K562 (cell line): ENCODE measurements at places on chromosomes 6 and 20.

GRCh38 chr6:14549304-14549770, 431.8 kb downstream of the CD83 start:
- no peak for DNase-seq

DNA sequence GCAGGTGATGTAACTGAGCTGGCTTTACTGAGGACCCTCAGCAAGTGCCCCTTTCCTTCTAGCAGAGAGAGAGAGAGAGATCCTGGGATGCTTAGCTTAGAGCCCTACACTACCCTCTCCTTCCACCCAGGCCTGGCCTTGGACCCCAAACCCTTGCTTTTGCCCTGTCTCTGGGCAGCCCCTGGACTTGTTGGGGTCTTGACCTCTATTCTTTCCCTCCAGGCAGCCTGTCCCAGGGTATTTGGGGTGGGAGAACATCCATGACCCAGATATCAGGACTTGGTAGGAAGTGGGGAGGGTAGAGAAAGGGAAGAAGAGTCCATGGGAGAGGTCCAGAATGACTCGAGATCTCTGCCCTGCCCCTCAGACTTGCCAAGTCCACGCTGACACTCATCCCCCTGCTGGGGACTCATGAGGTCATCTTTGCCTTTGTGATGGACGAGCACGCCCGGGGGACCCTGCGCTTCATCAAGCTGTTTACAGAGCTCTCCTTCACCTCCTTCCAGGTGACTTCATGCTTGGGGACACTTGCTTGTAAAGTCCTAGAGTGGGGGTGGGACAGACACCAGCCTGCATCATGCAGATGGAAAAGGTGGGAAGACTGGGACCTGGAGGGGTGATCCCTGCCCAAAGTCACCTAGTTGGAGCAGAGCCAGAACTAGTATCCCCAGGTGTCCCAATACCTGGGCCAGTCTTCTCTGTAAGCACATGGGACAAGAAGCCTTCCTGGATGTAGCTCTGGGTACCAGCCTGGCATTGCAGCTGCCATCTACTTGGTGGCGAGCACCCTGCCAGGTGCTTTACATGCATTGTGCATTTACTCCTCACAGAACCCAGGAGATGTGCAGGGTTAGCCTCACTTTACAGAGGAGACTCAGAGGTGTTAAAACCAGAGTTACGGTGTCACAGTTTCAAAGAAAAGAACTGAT, 30.9 kb downstream of the GLP1R start:
- no peak for DNase-seq

DNA sequence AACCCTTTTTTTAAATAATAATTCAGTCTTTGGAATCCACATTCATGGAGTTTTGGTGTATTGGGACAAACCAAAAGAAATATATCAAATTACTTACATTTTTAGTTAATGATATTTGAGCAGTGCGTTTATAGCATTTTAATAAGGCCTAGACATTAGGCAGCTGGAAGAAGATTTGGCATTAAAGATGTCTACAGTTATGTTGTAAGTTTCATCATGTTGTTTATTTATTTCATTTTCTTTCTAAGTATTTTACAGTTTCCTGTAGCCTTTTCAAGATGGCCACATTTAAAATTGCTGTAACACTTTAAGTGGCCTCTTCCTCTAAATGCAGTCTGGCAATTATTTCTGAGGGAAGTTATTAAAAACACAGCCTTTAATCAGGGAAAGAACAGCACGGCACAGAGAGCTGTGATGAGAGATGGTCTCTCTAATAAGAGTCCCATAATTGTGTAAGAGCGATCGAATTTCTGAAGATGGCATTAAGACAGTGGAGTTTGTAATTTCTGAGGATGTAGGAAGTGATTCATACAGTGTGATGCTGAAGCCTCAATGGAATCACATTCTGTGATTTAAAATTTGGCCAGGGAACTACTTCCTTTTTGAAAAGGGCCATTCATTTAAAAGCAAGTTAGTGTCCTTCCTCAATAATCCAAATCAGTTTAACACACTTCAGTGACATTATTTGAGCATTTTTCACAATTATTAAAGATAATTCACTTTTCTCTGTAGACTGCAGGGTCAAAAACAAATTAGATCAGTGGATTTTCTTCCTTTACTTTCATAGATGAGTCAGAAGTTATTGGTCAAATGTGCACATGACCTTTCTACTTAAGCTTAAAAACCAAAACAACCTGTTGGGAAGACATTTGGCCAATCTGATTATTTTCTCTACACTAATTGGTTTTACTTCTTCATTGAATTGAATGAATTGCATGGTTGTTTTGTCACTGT, 52.4 kb upstream of the EDN3 start:
- no peak for DNase-seq

DNA sequence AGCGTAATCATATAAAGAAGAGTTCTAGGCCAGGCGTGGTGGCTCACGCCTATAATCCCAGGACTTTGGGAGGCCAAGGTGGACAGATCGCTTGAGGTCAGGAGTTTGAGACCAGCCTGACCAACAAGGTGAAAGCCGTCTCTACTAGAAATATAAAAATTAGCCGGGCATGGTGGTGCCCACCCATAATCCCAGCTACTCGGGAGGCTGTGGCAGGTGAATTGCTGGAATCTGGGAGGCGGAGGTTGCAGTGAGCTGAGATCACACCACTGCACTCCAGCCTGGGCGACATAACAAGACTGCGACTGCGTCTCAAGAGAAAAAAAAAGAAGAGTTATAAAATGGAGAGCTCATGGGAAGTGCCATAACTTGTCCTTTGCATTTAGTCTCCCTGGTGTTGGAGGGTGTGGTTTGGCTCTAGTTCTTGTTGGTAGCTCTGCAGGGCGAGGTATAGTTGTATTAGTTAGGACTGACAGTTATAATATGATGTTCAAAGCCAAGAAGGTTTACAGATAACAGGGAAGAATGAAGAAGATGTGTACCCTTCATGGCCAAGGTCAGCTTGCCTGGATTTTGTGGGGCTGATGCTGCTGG, 54.8 kb downstream of the UTRN start:
- no peak for DNase-seq

GRCh38 chr6:82362878-82363427, 664 bp upstream of the TPBG start:
- no peak for DNase-seq

DNA sequence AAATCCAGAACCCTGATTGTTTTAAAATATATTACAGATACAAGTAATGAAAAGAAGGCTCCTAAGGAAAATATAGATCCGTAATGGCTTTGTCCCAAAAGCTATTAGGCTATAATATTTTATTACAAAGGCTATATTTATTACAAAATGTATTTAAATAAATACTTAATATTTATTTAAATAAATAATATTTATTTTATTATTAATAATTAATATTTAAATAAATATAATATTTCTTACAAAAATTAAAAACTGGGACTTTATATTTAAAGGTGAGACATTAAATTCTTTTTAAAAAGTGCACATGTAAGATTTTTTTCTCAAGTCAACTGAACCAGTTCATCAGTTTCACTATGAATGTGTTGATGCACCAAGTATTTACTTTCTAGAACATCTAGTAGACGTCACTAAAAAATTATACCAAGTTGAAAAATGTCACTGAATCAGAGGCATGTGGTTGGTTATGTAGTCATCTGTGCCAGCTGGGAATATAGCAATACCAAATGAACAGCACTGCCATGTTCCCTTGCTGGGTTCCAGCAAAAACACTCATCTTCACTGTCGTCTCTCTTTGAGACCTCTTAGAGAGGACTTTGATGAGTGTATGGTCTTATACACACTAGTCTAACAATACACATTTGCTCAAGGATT, 278.9 kb downstream of the ESR1 start:
- no peak for DNase-seq

DNA sequence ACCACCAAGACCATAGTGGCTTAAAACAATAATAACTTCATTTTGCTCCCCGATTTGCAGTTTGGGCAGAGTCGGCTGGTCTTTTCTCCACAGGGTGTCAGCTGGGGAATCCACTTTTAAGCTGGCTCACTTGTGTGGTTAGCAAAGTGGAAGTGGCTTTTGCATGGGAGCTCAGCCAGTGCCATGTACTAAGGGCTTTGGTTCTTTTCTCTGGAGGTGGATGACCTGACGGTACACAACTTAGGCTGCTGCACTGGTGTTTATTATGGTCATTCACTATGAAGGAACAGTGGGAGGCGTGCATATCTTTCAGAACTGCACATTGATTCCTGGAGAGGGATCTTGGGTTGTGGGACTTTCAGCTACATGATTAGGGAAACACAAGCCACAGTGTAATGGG, 141.0 kb downstream of the OR2B2 start:
- DNase-seq: no peak

DNA sequence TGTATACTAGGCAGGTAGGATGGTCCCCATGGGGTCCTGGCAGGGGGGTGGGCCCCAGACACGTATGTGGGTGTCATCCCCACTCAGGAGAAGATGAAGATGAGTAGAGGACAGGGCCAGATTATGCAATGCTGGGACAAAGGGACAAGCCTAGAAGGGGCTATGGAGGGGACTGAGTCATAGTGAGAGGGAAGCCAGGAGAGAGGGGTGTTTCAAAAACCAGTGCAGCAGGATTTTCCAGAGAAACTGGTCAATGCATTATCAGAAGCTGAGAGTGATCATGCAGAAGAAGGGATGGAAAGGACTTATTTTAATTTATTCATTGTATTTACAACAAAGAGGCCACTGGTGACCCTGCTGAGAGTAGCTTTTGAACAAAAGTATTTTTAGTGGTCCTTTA, 74.0 kb downstream of the PPP1R3G start:
- no peak for DNase-seq

GRCh38 chr20:18403269-18403668, 63.6 kb downstream of the DZANK1 start:
- no peak for DNase-seq

- DNase-seq: peak; percentile 60
Observed at GRCh38 chr6:40587240-40588069, at the start of gene LRFN2. LRFN2 (minus strand) TSS chr6:40587364.

DNA sequence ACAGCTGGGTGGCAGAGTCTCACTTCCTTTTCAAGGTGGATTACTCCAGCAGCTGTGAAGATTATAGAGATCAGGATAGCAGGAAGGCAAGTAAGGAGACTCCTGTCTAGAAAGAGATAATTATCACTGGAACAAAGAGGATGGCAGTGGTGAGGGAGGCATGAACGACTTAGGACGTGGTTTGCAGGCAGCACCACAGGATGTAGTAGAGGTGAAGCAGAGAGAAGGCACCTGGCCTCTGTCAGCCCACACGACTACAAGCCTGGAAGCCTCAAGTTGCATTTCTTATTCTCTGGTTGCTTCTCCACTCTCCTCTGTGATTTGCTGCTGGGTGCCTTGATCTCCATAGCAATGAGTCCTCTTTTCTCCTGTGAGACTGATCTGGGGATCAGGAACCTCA, 62.7 kb downstream of the TSHZ2 start:
- DNase-seq: no peak

GRCh38 chr6:128889870-128890269, 6.9 kb downstream of the LAMA2 start:
- DNase-seq: no peak

GRCh38 chr6:51792273-51793030, 295.0 kb downstream of the PKHD1 start:
- no peak for DNase-seq

- peak; percentile 23 for DNase-seq
Observed at GRCh38 chr20:41352106-41352505, 11.5 kb downstream of the LPIN3 start.

DNA sequence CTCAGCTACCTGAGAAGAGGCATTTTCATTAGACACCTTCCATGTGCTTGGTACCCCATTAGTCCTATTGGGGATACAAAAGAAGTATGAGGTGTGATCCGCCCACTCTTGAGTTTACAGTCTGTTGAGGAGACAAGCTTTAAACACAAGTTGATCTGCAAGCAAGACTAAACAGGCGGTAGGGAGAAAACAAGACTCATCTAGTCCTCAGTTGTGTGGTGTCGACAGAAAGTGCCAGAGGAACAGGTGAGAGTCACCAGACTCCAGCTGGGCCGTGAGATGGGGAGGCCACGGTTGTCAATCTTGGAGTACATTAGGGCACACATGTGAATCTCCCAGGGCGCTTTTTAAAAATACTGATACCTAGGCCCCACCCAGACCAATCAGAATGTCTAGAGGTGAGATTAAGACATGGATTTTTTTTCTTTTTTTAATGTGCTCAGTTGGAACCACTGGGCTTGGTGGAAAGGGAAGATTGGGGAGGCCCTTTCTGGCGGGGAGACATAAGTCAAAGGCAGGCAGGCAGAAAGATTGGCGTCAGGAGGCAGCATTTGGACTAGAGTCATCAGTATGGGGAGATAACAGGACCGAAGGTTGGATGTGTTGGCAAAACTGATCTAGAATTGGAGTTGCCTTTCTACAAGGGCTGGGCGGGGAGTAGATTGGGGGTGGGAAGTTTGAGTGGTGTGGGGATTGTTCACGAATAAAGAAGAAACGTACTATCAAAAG, 10.4 kb downstream of the E2F3 start:
- DNase-seq: no peak
